Common myeloid progenitor, CD34-positive (primary cell): ENCODE measurements at places on chromosomes 4 and X.

GRCh38 chrX:127112726-127113125 is 293.2 kb downstream of the PRR32 start:
- no peak for DNase-seq

- DNase-seq = no peak
Observed at GRCh38 chr4:189143263-189143952, 797.3 kb upstream of the FRG1 start.

DNA sequence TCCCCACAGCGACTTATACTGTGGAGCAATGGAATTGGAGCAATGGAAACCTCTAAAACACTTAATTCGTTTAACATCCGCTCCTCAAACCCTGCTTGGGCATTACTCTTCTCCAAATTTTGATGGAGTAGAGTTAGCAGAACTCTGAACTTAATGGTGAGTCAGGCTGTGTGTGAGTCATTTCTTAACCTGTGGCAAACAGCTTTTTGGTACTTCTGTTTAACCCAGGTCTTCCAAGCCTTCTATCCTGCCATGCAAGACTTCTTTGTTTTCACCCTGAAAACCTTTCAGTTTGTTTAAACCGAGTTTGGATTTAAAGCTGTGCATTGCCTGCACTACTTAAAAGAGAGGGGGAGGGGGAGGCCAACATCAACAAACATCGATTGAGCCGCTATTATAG is 3.6 kb upstream of the AMOT start:
- DNase-seq = no peak

- DNase-seq = no peak
Observed at GRCh38 chrX:10107483-10107882, 49.3 kb upstream of the CLCN4 start.

- no peak for DNase-seq
Observed at GRCh38 chr4:3223346-3223745, 25.6 kb upstream of the MSANTD1 start.

- DNase-seq = peak; percentile 55
Observed at GRCh38 chrX:71870208-71871098, 40.2 kb upstream of the NHSL2 start.

- no peak for DNase-seq
Observed at GRCh38 chrX:3142259-3143042, 101.2 kb downstream of the ARSF start.

- DNase-seq = no peak
Observed at GRCh38 chr4:86653237-86653865, 59.2 kb downstream of the PTPN13 start.

DNA sequence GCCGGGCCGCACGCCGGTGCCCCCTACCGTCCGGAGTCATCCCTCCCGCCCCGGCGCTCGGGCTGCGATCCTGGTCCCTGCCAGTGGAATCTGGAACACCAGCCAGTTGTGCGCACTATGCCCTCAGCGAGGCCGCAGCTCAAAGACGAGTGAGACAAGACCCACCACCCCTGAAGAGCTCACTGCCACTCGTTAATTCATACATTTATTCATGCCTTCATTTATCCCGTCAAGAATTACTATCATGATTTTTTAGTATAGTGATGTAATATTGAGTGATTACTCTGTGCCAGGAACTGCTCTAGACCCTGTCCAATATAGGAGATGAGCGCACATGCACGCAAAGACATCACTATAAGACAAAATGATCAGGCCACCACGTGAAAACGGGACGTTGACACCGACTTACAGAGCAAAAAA is 247 bp upstream of the PPA2 start:
- DNase-seq = no peak

DNA sequence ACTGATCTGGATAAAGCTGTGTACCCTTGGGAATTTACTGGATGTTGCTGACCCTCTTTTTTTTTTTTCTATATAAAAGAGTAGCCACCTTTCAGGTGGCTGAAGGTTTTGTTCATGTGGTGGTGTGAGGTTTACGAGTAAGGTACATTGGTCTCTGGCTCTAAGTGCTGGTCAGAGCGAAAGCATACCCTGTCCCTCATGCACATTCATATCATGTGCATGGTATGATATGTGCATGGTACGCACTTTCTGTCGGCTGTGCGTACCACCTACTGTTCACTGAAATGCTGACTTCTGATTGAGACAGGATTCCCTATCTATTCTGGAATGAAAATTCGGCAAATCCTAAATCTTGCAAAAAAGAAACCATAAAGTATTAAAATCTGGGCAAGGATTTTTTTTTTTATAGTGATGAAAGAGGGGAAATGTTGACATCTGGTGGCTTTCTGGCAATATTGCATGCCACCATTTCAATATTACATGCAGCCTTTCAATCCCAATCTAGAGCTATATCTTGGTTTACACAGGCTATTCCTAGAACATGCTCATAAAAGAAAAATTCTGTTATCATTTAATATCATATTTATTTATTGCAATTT is 32.8 kb downstream of the FAM149A start:
- DNase-seq = peak; percentile 33

GRCh38 chr4:122005064-122005755 is 53.4 kb upstream of the TRPC3 start:
- no peak for DNase-seq

GRCh38 chr4:150518559-150518958 is 63.4 kb upstream of the MAB21L2 start:
- no peak for DNase-seq

- peak; percentile 36 for DNase-seq
Observed at GRCh38 chrX:47093248-47093647, 15.0 kb downstream of the RGN start.

DNA sequence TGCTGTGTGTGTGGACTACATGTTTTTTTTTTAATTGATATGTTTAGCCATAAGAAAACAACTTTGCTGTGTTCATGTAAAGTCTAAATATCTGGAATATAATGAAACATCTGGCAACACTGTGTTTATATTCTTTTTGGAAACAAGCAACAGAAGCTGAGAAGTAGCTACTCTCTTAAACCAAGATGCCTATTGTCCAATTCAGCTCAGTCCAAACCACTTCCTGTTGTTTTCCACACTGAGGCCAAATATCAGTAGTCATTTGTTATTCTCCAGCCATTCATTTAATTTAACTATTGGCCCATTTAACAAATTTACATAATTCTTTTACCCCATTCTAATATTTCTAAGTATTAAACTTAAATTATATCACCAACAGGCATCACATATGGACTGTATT is 903.0 kb upstream of the SLIT2 start:
- DNase-seq = no peak

- DNase-seq = no peak
Observed at GRCh38 chrX:39836802-39837420, 260.8 kb downstream of the BCOR start.

DNA sequence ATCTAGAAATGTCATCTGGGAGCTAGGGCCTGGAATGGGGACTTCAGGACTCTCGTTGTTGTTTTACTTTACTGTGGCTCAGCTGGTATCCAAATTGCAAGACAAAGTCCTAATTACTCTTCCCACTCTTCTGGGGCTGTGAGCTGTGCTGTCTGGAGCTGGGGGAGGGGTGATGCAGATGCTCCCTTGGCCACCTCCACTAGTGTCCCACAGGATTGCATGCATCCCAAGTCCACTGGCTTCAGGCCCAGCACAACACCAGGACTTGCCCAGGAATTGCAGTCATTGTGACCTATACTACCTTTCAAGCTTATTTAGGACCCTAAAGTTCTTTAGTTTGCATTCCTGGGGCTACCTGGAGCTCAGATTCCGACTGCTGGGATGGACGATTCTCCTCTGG is 366.1 kb upstream of the FAM47C start:
- no peak for DNase-seq

DNA sequence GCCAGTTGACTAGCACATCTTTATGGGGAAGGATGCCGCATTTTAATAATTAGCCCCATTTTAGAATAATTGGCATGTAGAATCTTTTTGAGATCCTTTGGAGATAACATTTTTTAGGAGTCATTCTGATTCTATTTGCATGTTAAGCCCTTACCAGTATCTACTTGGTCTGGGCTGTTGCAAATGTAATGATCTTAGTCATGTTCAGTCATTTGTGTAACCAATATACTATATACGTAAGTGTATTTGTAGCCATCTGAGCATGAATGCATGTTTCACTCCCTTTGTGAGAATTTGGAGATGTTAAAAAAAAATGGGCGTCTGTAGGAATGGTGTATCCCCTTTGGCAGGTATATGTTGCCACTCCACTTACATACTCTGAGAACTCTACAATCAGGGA is 119.1 kb downstream of the TEX13A start:
- no peak for DNase-seq

DNA sequence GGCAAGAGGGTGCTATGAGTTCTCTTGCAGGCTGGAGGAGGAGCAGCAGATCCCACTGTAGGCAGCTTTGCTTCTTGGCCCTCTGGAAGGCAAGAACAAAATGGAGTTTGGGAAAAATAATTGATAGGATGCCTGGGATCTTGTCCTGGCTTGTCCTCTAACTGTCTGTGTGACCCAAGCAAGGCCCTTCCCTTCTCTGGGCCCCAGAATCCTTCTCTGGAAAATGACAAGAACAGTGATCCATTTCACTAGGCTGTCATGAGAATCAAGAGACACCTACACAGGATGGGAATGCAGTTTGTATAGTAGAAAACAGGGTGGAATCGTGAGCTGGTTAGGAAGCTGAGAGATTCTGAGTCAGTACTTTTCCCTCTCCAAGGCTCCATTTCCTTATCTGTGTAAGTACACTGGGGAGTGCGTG is 133.3 kb downstream of the PJA1 start:
- DNase-seq = no peak

- no peak for DNase-seq
Observed at GRCh38 chr4:48028696-48029095, 12.1 kb downstream of the NIPAL1 start.

DNA sequence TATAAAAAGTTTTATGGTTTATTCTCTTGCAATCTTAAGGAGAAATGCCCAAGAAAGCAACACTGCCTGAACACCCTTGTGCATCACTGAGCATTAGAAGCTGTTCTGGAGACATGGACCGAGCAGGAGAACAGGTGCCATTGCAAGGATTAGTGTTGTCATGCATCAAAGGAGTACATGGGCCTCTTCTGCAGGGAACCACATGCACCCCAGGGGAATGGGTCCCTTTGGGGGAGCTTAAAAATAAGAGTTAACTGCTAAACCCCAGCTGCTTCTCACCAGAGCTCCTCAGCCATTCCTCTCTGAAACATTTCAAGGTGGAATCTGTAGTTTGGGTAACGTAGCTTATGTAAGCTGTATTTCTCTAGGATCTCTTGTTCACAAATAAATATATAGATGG is 353.0 kb upstream of the SLC7A11 start:
- no peak for DNase-seq

DNA sequence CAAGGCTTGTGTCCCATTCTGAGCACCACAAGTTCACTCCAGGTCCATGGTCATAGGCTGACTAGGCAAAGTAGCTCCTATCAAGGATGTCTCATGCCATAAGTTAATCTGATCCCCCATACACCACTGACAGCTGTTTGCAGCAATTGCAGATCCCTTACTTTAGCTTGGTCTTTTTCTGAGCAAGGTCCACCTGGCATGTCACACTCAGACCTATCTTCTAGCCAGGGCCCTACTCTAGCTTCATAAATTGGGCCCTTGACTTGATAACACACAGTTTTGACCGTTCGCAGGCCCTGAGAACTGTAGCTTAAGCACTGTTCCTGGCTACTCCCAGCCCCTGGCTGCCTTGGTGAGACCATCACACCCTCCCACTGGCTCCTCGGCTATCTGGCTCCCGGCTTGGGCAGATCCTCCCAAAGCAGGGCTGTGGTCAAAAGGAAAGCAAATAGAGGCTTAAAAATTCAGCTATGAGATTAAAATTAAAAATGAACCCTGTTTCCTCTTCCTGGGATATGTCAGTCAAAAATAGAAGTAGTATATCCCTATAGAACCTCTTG is 427.4 kb downstream of the RAB28 start:
- no peak for DNase-seq

DNA sequence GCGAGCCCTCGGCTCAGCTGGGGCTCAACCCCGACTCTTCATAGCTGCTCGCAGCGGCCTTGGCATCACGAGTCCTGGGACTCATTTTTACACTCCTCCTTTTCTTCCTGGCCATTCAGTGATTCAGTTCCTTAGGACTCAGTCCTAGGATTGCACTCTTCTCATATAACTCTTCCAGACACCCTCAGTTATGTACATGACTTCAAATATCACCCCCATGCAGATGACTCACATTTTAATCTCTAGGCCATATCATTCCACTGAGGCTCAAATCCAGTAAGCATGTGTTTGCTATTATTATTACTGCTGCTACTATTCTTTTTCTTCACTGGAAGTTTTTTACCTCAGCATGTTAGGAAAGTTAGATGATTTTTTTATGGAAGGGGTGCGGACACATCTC is 14.4 kb downstream of the ITGB1BP2 start:
- DNase-seq = no peak

DNA sequence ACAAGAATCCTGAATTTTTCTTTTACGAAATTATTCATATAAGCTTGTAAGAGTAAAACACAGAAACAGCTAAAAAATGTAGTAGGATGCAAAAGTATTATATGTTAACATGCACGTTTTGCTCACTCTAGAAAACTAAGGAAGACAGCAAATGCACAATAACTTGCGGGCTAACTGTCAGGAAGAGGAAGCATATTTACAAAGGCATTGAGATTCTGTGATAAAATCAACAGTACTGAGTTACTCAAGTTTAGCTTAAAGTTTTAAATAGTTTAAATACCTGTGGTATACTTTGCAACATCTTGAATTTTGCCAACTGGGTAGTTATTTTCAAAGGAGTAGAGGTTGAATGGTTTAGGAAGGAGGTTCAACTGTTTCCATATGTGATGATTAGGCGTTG is 37.0 kb downstream of the SH2D1A start:
- DNase-seq = peak; percentile 63

DNA sequence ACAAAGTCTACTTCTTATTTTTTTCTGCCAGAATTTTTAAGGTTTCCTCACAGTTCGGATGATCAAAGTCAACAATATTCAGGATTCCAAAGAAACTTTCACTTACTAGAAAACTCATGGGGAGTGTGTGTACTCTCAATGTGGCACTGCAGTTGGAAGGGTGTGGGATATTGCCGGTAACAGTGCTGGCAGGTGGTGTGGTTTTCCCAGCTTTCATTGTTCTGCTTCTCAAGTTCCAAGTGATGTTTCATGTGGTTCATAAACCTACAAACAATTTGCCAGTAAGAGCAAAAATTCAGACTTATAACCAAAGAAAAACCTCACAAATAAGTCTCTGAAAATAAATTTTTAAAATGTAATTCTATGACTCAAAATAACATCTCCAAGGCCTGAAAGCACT is 39.8 kb downstream of the ZNF280C start:
- DNase-seq = no peak

GRCh38 chr4:8205749-8206611 is 6.9 kb downstream of the SH3TC1 start:
- DNase-seq = peak; percentile 73

DNA sequence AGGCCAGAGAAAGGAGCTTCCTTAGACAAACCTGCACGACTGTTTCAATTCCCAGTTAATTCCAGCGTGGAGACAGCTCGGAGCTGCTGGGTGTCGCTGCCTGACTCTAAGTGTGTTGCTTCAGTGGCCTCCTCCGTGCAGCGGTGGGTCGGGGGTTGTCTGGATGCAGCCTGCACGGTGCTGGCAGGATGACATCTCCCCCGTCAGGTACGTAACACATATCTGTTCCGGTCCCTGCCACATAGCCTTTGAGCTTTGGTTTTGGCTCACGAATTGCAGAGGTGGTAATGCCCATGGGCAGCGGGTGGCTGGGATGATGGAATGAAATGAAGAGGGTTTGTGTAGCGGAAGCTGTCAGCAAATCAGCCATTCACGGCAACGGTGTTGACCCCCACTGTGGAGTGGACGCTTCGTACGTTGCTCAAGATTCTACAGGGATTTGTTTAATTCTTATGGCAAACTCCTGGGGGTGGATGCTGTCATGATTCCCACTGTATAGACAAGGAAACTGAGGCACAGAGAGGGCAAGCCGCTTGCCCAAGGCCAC is 33.7 kb upstream of the HMX1 start:
- no peak for DNase-seq
